ENCODE measurements at places on chromosomes 1 and 21.

- no peaks in the 10 kb centered on the region for H3K36me3 ChIP-seq
- no peaks in the 10 kb centered on the region for H3K4me1 ChIP-seq
- peak overlapping the region; percentile 80 for H3K27ac ChIP-seq
- no peaks in the 10 kb centered on the region for H3K27me3 ChIP-seq
Observed at GRCh38 chr1:233627376-233627775, 13.5 kb downstream of the KCNK1 start.

DNA sequence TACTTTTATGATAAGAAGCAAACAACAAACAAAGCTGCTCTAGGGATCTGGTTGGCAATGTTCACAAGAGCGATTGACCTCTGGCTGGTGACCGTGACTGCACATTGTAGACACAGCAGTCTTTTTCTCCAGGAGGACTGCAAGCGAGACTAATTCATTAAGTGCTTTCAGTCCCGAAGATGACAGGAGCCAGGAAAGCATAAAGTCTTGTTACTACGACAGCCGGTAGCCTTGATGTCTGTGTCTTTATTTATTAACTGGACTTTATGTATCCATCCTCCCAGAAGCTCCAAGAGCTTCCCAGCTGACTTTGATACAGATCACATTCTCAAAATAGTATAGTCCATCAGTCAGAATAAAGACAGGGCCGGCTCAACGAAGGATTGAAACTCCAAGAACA is 18.2 kb downstream of the FAM163A start:
- no peaks in the 10 kb centered on the region for H3K36me3 ChIP-seq
- H3K27me3 ChIP-seq = no peaks in the 10 kb centered on the region
- no peak overlapping the region for H3K27ac ChIP-seq
- no peaks in the 10 kb centered on the region for H3K4me1 ChIP-seq

GRCh38 chr1:2941907-2942306 is 79.4 kb upstream of the ACTRT2 start:
- no peaks in the 10 kb centered on the region for H3K36me3 ChIP-seq
- no peak for DNase-seq
- H3K4me1 ChIP-seq = no peaks in the 10 kb centered on the region

DNA sequence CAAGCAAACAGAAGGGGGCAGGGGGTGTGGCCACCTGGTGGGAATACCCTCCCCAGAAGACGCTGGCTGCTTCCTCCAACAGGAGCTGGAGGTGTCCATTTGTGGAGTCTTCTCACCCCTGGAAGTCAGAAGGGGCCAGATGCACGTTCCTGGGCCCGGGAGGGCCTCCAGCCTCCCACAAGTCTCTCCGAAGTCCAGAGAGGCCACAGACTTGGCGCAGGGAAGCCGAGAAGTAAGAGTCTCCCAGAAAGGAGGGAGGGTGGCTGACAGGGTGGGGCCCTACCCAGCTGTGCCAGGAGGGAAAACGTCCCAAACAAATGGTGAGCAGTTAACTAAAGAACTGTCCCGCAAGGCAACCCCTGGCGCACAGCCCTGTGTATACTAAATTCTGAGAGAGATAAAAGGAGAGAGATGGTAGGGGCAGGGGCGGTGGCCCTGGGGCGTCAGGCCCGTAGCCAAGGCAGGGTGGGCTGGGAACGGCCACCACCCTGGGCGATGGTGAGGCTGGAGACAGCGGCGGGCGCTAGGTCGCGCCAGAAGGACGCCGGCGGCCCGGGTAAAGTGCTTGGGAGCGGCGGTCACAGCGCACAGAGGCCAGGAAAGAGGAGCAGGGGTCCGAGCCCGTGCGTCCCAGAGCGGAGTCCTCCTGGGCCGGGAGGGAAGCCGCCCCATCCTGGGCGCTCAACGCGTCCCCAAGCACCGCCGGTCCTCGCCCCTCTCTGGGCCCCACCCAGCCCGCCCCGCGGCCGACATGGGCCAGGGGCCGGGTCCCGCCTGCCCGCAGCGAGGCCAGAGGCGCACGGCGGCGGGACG is 1.2 kb downstream of the CHD5 start:
- no peak for DNase-seq
- H3K27ac ChIP-seq = no peak overlapping the region
- H3K36me3 ChIP-seq = no peaks in the 10 kb centered on the region
- peak overlapping the region; percentile 61 for H3K4me3 ChIP-seq
- peaks cover 14% of the 10 kb centered on the region for H3K4me1 ChIP-seq
- peaks cover 12% of the 10 kb centered on the region for H3K27me3 ChIP-seq

DNA sequence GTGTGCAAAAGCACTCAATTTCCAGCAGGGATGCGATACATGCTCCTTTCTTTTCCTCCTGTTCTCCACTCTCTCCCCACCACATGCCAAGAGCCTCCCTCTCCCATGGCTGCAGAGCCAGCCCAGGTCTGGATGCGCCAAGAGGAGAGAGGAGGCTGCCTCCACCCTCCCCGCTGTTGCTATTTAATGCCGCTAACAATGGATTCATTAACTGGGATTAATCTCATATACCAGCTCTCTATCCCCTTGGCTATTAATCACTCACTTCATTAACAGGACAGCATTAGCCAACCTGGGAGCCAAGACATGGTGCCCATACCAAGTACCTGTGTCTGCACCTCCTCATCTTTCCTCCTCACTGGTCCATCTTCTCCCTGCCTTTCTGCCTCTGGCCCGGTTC is 49.1 kb upstream of the SCMH1 start:
- DNase-seq = no peak
- H3K36me3 ChIP-seq = no peaks in the 10 kb centered on the region
- no peak overlapping the region for H3K27ac ChIP-seq
- H3K27me3 ChIP-seq = no peaks in the 10 kb centered on the region
- H3K4me1 ChIP-seq = no peaks in the 10 kb centered on the region
- no peak overlapping the region for H3K4me3 ChIP-seq

GRCh38 chr1:218397752-218398339 is 52.7 kb downstream of the TGFB2 start:
- H3K4me3 ChIP-seq = no peak overlapping the region
- H3K36me3 ChIP-seq = no peaks in the 10 kb centered on the region

DNA sequence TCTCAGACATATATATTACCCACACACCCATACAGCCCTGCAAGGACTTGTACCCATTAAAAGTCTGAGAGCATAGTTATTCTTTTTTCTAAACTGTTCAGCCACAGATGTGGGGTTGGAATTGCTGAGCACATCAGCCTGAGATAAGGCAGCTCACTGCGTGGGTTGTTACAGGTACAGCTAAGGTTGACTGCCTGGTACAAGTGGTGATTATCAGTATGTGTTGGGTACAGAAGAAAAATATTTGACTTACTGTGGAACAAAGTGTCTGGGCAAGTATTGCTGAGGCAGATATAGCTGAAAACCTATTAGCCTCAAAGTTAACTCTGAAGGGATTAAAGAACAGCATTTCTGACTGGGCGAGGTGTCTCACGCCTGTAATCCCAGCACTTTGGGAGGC is 5.0 kb downstream of the STX12 start:
- H3K4me3 ChIP-seq = no peak overlapping the region
- H3K27ac ChIP-seq = no peak overlapping the region
- H3K36me3 ChIP-seq = no peaks in the 10 kb centered on the region
- DNase-seq = no peak
- H3K27me3 ChIP-seq = no peaks in the 10 kb centered on the region

DNA sequence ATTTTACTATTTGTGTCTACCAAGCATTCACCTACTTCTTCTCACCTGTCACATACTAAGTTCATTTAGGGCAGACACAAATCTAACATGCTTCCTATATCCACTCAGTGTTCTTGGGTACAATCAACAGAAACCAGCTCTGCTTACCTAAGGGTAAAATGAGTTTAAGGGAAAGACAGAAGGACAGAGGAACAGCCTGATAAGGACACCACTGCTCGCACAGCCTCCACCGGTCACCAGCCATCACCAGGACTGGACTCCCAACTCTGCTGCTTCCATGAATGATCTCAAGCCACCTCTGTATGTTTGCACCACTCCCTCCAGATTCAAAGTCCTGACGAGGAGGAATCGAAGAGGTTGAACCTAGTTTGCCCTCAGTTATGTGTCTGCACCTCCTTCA is 72.4 kb downstream of the JAK1 start:
- no peak for DNase-seq
- H3K4me1 ChIP-seq = peaks cover 17% of the 10 kb centered on the region
- H3K36me3 ChIP-seq = no peaks in the 10 kb centered on the region
- no peak overlapping the region for H3K4me3 ChIP-seq
- H3K27me3 ChIP-seq = no peaks in the 10 kb centered on the region

- H3K36me3 ChIP-seq = no peaks in the 10 kb centered on the region
- H3K4me1 ChIP-seq = no peaks in the 10 kb centered on the region
- no peak overlapping the region for H3K27ac ChIP-seq
- no peak for DNase-seq
Observed at GRCh38 chr1:180425952-180426351, 76.4 kb downstream of the ACBD6 start.

GRCh38 chr1:46681333-46682034 is 9.8 kb downstream of the TEX38 start:
- H3K36me3 ChIP-seq = peaks cover 20% of the 10 kb centered on the region
- peaks cover 7% of the 10 kb centered on the region for H3K4me1 ChIP-seq
- no peak overlapping the region for H3K27ac ChIP-seq

DNA sequence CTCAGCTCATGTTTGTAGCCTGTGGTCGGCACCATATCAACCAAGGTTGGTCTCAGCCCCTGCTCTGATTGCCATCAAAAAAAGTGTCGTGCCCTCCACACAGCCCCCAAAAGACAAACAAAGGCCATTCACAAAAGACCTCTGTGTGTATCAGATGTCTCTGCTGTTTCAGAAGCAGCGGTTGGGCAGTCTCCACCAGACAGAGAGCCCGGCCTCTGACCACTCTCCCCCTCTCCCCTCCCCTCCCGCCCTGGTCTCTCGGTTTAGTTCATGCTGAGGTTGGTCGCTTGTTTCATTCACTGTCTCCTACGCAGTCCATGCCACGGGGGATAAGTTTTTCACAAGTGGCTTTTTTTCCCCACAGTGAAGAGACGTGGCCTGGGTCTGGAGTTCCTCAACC is 27.1 kb downstream of the ACTA1 start:
- no peaks in the 10 kb centered on the region for H3K36me3 ChIP-seq
- H3K4me1 ChIP-seq = peaks cover 19% of the 10 kb centered on the region
- H3K4me3 ChIP-seq = no peak overlapping the region

DNA sequence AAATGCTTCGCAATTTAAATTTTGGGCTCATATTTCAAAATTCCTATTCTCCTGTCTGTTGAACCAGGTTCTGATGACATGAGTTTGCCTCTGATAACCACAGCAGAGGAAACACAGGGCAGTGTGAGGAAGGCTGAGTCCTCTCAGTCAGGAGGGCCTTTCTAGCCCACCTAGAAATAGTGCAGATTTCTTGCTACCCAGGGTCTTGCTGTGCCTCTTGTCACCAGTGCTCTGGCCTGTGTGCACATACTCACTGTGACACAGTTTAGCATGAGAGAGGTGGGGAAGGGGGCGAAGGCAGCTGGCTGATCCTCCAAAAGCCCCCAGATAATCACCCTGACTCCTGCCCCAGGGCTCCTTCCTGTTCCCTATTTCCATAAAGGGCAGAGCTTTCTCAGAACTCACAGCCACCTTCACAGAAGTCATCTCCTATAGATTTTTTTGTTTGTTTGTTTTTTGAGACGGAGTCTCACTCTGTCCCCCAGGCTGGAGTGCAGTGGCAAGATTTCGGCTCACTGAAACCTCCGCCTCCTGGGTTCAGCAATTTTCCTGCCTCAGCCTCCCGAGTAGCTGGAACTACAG is 23.7 kb downstream of the ERRFI1 start:
- H3K27ac ChIP-seq = peak overlapping the region; percentile 95
- peaks cover 23% of the 10 kb centered on the region for H3K4me1 ChIP-seq
- H3K27me3 ChIP-seq = no peaks in the 10 kb centered on the region
- no peak for DNase-seq
- no peaks in the 10 kb centered on the region for H3K36me3 ChIP-seq

- H3K4me1 ChIP-seq = peaks cover 6% of the 10 kb centered on the region
- H3K4me3 ChIP-seq = no peak overlapping the region
- H3K27ac ChIP-seq = peak overlapping the region; percentile 26
- H3K36me3 ChIP-seq = no peaks in the 10 kb centered on the region
Observed at GRCh38 chr1:153652805-153653500, 5.5 kb upstream of the SNAPIN start.

DNA sequence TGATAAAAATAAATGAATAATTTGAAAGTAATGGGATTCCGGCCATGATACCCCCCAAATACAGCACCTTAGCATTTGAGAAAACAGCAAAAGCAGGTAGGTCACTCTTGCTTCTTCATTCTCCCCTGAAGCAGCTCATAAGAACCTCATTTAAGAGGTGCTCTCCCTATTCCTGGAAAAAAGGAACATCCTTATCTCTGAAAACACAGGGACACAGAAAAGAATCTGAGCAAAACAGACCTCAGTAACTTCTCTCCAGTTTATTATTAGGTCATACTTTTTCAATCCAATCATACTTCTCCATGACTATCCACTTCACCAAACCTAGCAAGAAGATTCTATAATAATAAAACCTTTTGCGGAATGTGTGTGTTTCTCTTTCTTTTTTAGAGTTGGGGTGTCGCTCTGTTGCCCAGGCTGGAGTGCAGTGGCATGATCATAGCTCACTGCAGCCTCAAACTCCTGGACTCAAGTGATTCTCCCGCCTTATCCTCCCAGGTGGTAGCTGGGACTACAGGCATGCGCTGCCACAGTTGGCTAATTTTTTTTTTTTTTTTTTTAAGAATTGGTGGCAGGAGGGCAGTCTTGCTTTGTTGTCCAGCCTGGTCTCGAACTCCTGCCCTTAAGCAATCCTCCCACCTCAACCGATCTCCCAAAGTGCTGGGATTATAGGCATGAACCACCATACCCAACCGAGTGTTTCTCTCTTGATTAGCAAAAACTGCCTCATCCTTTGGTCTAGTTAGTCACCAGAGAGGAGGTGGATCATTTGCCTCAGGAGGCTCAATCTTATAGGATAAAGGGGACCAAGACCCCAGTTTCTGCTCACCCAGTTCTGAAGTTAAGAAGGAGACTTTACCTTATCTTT is 10.6 kb upstream of the TRIM33 start:
- no peak for DNase-seq
- no peaks in the 10 kb centered on the region for H3K4me1 ChIP-seq
- no peak overlapping the region for H3K27ac ChIP-seq
- peaks cover 7% of the 10 kb centered on the region for H3K27me3 ChIP-seq
- H3K36me3 ChIP-seq = no peaks in the 10 kb centered on the region

- peak overlapping the region; percentile 56 for H3K27ac ChIP-seq
- H3K27me3 ChIP-seq = no peaks in the 10 kb centered on the region
- no peak overlapping the region for H3K4me3 ChIP-seq
- H3K36me3 ChIP-seq = no peaks in the 10 kb centered on the region
- no peak for DNase-seq
- peaks cover 13% of the 10 kb centered on the region for H3K4me1 ChIP-seq
Observed at GRCh38 chr21:34812504-34813265, 143.9 kb downstream of the CLIC6 start.

GRCh38 chr1:87329526-87330056 is 911 bp downstream of the LMO4 start:
- H3K4me1 ChIP-seq = peaks cover 19% of the 10 kb centered on the region
- peak overlapping the region; percentile 88 for H3K4me3 ChIP-seq
- H3K27ac ChIP-seq = peak overlapping the region; percentile 100
- DNase-seq = no peak

DNA sequence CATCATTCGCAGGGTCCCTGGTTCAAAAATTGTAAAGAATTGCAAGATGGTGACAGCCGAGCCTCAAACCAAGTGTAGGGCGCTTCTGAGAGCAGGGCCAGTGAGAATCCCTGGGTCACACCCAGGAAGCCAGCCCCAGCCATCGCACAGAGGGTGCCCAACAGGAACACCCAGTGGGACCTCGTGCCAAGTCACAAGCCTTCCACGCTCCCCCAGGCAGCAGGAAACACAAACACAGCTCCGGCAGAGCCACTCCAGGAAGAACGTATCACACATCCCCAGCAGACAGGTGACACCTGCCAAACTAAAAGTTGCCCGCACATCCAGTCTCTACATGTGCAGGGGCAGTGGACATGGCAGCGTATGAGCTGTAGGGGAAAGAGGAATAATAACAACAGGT is 20.2 kb downstream of the DHRS3 start:
- H3K27me3 ChIP-seq = no peaks in the 10 kb centered on the region
- H3K36me3 ChIP-seq = no peaks in the 10 kb centered on the region
- peaks cover 89% of the 10 kb centered on the region for H3K4me1 ChIP-seq
- peak overlapping the region; percentile 94 for H3K27ac ChIP-seq
